ENCODE measurements at places on chromosomes 1 and 21. TPM values are rescaled to one million over a fixed set of nuclear protein-coding genes. Genes with fewer than 3 reads are reported as not detected.
A peak's percentile ranks its signal among the peaks of the same experiment; 100 is the strongest.

Gene RAD54L
- total RNA-seq: 1.9 TPM

Gene CD34
- total RNA-seq: 0.29 TPM

Gene DENND2C
- total RNA-seq: 3.2 TPM

Gene EVA1B
- 63.0 TPM for total RNA-seq

Gene DUSP10
- 34.8 TPM for total RNA-seq

Gene DYNLT5
- total RNA-seq: not detected

Gene TRIM62
- 10.8 TPM for total RNA-seq

Gene CLEC20A
- not detected for total RNA-seq

Gene GUCA2A
- not detected for total RNA-seq

Gene MROH9
- not detected for total RNA-seq

- H3K27ac ChIP-seq: no peak overlapping the region
- H3K27me3 ChIP-seq: no peaks in the 10 kb centered on the region
Observed at GRCh38 chr1:64601207-64601606, 131.3 kb downstream of the CACHD1 start.

GRCh38 chr1:158931055-158931737 is at the start of gene PYHIN1:
TSS of gene PYHIN1 (plus strand) at chr1:158931552. CDS start at chr1:158936911, 5,359 bp downstream.
- DNase-seq: no peak
- no peak within 1 kb of the TSS for H3K4me3 ChIP-seq
- no peaks in the 10 kb centered on the region for H3K36me3 ChIP-seq
- H3K4me1 ChIP-seq: no peaks in the 10 kb centered on the region
- no peak within 1 kb of the TSS for H3K27ac ChIP-seq

- peaks cover 4% of the 10 kb centered on the region for H3K4me1 ChIP-seq
- DNase-seq: peak; percentile 73
- H3K27ac ChIP-seq: no peak overlapping the region
- H3K4me3 ChIP-seq: no peak overlapping the region
- no peaks in the 10 kb centered on the region for H3K36me3 ChIP-seq
Observed at GRCh38 chr1:53550201-53550741, 91.1 kb downstream of the DMRTB1 start.

GRCh38 chr1:37811027-37811655 is 3.1 kb upstream of the YRDC start:
- peak; percentile 44 for DNase-seq
- H3K4me3 ChIP-seq: no peak overlapping the region
- H3K27me3 ChIP-seq: no peaks in the 10 kb centered on the region
- H3K4me1 ChIP-seq: peaks cover 19% of the 10 kb centered on the region
- H3K36me3 ChIP-seq: peaks cover 8% of the 10 kb centered on the region

DNA sequence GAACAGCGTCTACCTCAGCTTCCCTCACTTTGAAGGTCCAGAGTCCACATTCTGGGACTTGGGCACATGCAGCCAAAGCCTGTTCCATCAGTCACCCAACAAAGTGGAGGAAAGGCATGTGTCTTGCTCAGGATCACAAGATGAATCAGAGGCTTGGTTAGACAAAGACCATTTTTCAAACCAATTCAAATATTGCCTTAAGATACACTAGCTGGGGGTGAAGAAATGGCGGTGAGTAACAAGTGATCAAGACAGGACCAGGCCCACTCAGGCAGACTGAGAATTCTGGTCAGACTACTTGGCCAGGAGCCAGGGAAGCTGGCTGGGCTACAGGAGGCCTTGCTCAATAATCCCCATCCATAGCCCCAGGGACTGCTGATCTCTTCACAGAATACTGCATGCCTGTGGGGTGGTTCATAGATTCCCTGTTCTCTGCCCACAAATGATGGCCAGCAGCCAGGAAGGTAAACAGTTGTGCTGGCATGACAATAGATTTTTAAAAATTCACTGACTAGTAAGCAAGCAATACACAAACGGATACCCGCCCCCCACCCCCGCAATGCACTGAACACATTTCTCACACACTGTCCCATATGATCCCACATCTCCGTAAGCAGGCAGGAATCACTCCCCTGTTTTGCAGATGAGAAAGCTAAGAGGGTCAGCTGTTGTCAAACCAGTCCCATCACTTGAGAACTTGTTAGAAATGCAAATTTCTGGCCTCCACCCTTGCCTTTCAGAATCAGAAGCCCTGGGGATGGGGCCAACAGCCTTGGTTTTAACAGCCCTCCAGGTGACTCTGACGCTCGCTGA is 27.2 kb downstream of the ERI3 start:
- no peak overlapping the region for H3K4me3 ChIP-seq
- H3K4me1 ChIP-seq: peaks cover 37% of the 10 kb centered on the region
- H3K27me3 ChIP-seq: no peaks in the 10 kb centered on the region
- H3K36me3 ChIP-seq: no peaks in the 10 kb centered on the region
- peak; percentile 100 for DNase-seq

- H3K27me3 ChIP-seq: no peaks in the 10 kb centered on the region
- H3K4me1 ChIP-seq: peaks cover 10% of the 10 kb centered on the region
- DNase-seq: peak; percentile 59
- H3K4me3 ChIP-seq: peak overlapping the region; percentile 98
- no peaks in the 10 kb centered on the region for H3K36me3 ChIP-seq
Observed at GRCh38 chr1:198934901-198935305, 296.1 kb downstream of the PTPRC start.

GRCh38 chr1:230791986-230792564 is 44.9 kb downstream of the CAPN9 start:
- no peak overlapping the region for H3K4me3 ChIP-seq
- no peaks in the 10 kb centered on the region for H3K36me3 ChIP-seq
- no peaks in the 10 kb centered on the region for H3K27me3 ChIP-seq

DNA sequence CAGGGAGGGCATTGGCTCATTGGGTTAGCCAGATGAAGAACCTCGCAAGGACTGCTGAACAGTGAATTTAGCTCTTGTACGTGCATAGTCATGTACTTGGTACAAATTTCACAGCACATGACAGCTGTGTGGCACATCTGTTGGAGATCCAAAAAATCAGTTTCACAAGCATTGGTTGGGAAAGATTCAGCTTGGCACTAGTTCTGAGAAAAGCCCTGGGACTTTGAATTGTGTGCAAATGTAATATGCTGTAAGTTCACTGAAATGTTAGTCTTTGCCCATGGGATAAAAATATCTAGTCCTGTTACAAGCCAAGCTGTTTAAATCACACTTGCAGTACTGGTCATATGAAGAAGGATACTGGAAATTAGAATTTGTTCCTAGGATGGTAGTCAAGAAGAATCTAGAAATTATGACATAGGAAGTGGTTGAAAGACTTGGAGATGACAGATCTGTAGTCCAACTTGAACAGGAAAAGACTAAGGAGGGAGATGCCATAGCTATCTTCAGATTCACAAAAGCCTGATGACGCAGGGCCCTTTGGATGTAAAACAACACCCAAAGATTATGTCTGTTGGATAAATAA is 19.2 kb downstream of the LAMC2 start:
- H3K27ac ChIP-seq: no peak overlapping the region
- peak; percentile 36 for DNase-seq
- no peaks in the 10 kb centered on the region for H3K27me3 ChIP-seq

- H3K27me3 ChIP-seq: no peaks in the 10 kb centered on the region
- no peak overlapping the region for H3K4me3 ChIP-seq
- no peak overlapping the region for H3K27ac ChIP-seq
- no peaks in the 10 kb centered on the region for H3K36me3 ChIP-seq
Observed at GRCh38 chr1:147062956-147063355, 109.3 kb downstream of the PRKAB2 start.

DNA sequence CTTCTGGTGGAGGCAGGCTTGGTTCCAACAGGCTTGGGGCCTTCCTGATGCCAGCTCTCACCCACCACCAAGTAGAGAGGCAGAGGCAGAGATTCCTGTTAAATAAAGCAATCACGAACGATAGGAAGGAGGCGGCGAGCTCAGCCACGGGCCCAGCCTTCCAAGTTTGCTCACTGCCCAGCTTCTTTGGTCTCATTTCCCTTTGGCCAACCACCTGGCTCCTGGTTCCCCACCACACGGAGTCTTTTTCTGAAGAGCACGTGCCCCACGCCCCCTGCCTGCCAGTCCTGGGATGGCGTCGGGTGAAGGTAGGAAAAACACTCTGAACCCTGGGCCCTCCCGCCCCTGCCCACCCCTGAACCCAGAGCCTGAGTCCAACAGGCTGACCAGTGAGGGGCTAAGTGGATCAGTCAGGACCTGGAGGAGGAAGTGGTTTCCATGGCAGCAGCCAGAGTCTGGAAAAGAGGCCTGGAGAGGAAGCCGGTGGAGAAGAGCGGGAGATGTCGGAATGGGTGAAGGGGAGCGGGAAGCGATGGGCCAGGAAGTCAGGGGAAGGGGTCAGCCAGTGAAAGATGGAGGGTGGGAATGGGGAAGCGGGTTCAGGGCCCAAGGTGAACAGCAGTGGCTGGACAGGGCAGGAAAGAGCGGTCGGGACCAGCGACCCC is 158.2 kb upstream of the KLHDC7A start:
- no peaks in the 10 kb centered on the region for H3K36me3 ChIP-seq
- no peak overlapping the region for H3K4me3 ChIP-seq
- H3K27ac ChIP-seq: no peak overlapping the region
- no peaks in the 10 kb centered on the region for H3K27me3 ChIP-seq

GRCh38 chr1:207673399-207673798 is 28.5 kb downstream of the CR1L start:
- H3K4me1 ChIP-seq: no peaks in the 10 kb centered on the region
- peaks cover 30% of the 10 kb centered on the region for H3K27me3 ChIP-seq
- DNase-seq: no peak

DNA sequence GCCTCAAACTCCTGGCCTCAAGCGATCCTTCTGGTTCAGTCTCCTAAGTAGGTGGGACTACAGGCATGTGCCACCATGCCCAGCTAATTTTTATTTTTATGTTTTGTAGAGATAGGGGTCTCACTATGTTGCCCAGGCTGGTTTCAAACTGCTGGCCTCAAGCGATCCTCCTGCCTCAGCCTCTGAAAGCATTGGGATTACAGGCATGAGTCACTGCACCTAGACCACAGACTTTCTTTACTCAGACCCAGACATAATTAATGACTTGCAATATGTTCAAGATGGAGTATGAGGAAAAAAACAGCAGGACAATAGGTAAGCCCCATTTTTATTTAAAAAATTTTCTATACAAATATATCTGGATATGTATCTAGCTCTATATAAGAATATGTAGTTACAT is 13.2 kb downstream of the KANK4 start:
- peaks cover 28% of the 10 kb centered on the region for H3K27me3 ChIP-seq
- H3K27ac ChIP-seq: no peak overlapping the region
- DNase-seq: no peak
- H3K4me3 ChIP-seq: no peak overlapping the region
- no peaks in the 10 kb centered on the region for H3K36me3 ChIP-seq

- H3K27me3 ChIP-seq: no peaks in the 10 kb centered on the region
- H3K27ac ChIP-seq: no peak overlapping the region
- no peak overlapping the region for H3K4me3 ChIP-seq
Observed at GRCh38 chr1:102241431-102242338, 245.0 kb upstream of the OLFM3 start.

- peaks cover 22% of the 10 kb centered on the region for H3K4me1 ChIP-seq
- peak; percentile 29 for DNase-seq
- H3K4me3 ChIP-seq: no peak overlapping the region
- no peaks in the 10 kb centered on the region for H3K36me3 ChIP-seq
Observed at GRCh38 chr1:116880917-116881316, 28.8 kb upstream of the PTGFRN start.

GRCh38 chr1:81836007-81836626 is 35.4 kb downstream of the ADGRL2 start:
- no peak overlapping the region for H3K27ac ChIP-seq
- H3K4me1 ChIP-seq: peaks cover 22% of the 10 kb centered on the region
- H3K36me3 ChIP-seq: no peaks in the 10 kb centered on the region
- H3K27me3 ChIP-seq: no peaks in the 10 kb centered on the region

DNA sequence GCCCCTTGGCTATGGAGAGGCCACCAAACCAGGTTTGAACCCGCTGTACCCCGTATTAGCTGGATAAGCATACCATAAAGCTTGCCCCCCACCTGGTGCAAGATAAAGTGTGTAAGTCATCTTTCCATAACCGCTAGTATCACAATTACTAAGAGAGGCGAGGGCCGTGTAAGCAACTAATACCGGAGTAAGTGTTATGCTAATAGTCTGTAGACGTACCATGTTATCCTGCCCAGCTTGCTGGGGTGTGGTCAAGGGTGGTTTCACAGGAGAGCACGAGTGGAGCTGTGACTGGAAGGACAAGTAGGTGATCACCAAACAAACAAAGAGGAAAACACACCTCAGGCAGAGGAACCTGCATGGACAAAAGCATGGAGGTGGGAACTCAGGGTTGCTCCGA is 3.6 kb upstream of the TNFRSF1B start:
- peaks cover 12% of the 10 kb centered on the region for H3K4me1 ChIP-seq
- no peak overlapping the region for H3K4me3 ChIP-seq
- H3K27me3 ChIP-seq: peaks cover 16% of the 10 kb centered on the region
- no peak overlapping the region for H3K27ac ChIP-seq
- no peak for DNase-seq

- no peaks in the 10 kb centered on the region for H3K36me3 ChIP-seq
- H3K27ac ChIP-seq: no peak overlapping the region
- peaks cover 3% of the 10 kb centered on the region for H3K4me1 ChIP-seq
- no peaks in the 10 kb centered on the region for H3K27me3 ChIP-seq
Observed at GRCh38 chr1:98393719-98394118, 267.8 kb upstream of the SNX7 start.

- no peaks in the 10 kb centered on the region for H3K27me3 ChIP-seq
- peak overlapping the region; percentile 4 for H3K27ac ChIP-seq
- no peaks in the 10 kb centered on the region for H3K36me3 ChIP-seq
- peak overlapping the region; percentile 94 for H3K4me3 ChIP-seq
Observed at GRCh38 chr1:24748191-24749121, 3.2 kb downstream of the CLIC4 start.

DNA sequence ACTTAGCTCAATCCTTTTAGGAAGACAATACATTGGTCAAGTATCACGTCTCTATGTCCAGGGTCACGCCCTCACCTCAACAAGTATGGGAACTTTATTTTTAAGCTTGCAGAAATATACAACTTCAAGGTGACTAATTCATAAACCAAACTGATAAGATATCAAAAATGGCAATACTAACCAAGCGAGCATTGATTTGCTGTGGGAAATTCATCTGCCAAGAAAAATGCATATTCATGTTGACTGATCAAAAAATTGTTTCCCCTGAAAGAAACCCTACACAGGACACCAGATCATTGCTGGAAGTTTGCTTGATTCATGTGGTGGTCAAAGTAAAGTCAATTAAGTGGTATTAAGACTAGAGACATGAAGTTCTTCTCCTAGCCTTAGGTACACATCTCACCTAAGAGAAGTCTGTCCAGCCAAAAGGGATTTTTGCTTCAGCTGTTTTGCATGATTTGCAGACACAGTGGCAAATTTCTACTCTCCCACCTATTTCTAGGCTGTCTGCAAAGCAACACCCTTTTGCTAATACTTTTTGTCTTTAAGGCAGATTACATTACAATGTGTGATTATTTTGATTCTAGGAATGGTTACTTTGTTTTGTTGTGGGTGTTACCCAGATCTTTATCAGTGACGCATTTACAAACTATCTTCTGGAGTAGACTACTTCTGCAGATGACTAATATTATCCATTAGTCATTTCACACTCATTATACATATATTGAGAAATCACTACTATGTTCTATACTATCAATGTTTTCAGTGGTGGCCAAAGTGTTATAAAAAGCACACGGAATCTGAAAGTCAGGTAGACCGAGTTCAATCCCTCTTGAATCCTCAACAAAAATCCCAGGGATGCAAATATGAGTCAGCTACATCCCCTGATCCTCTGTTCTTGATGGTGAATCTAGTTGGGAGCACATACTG is 12.4 kb downstream of the SAMSN1 start:
- H3K4me3 ChIP-seq: no peak overlapping the region
- no peaks in the 10 kb centered on the region for H3K36me3 ChIP-seq
- H3K4me1 ChIP-seq: peaks cover 4% of the 10 kb centered on the region
- H3K27ac ChIP-seq: peak overlapping the region; percentile 43
- H3K27me3 ChIP-seq: no peaks in the 10 kb centered on the region

Data from astrocyte (in vitro differentiated cells and primary cell).